Hepatocyte (in vitro differentiated cells): ENCODE measurements at places on chromosomes 12 and 14. TPM values are rescaled to one million over a fixed set of nuclear protein-coding genes. Genes with fewer than 3 reads are reported as not detected.

- H3K4me3 ChIP-seq = no peak overlapping the region
- DNase-seq = no peak
- peaks cover 32% of the 10 kb centered on the region for H3K36me3 ChIP-seq
- H3K4me1 ChIP-seq = peaks cover 38% of the 10 kb centered on the region
- peak overlapping the region; percentile 7 for H3K27ac ChIP-seq
Observed at GRCh38 chr12:46362895-46363581, 9.5 kb downstream of the SLC38A2 start.

Gene TAMALIN
- 4.0 and 8.0 TPM in 2 replicates for total RNA-seq

Gene SYCP3
- total RNA-seq = 0.07 TPM in 1 of 2 replicates, not detected in the other

Gene CLEC4C
- not detected in 2 replicates for total RNA-seq

Gene CCDC197
- not detected in 2 replicates for total RNA-seq

DNA sequence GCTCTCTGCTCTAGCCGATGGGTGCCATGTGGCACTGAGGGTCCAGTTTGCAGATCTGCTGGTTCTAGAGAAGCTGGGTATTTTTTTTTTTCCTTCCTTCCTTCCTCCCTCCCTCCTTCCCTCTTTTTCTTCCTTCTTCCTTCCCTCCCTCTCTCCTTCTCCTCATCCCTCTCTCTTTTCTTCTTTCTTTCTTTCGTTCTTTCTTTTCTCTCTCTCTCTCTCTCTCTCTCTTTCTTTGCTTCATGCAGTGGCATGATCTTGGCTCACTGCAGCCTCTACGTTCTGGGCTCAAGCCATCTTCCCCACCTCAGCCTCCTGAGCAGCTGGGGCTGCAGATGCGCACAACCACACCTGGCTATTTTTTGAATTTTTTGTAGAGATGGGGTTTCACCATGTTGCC is 2.7 kb upstream of the BCL7A start:
- DNase-seq = no peak
- no peaks in the 10 kb centered on the region for H3K36me3 ChIP-seq
- H3K27me3 ChIP-seq = no peaks in the 10 kb centered on the region
- H3K27ac ChIP-seq = no peak overlapping the region
- no peak overlapping the region for H3K4me3 ChIP-seq

- DNase-seq = no peak
- no peak overlapping the region for H3K27ac ChIP-seq
- no peaks in the 10 kb centered on the region for H3K27me3 ChIP-seq
- no peaks in the 10 kb centered on the region for H3K4me1 ChIP-seq
Observed at GRCh38 chr12:93723568-93723930, 46.4 kb downstream of the CRADD start.

GRCh38 chr14:55303691-55304145 is 32.5 kb downstream of the FBXO34 start:
- no peak overlapping the region for H3K4me3 ChIP-seq
- no peak for DNase-seq
- H3K4me1 ChIP-seq = peaks cover 16% of the 10 kb centered on the region
- H3K27ac ChIP-seq = peak overlapping the region; percentile 1
- no peaks in the 10 kb centered on the region for H3K27me3 ChIP-seq

Gene TMEM52B
- total RNA-seq = 0.03 TPM in 1 of 2 replicates, not detected in the other

DNA sequence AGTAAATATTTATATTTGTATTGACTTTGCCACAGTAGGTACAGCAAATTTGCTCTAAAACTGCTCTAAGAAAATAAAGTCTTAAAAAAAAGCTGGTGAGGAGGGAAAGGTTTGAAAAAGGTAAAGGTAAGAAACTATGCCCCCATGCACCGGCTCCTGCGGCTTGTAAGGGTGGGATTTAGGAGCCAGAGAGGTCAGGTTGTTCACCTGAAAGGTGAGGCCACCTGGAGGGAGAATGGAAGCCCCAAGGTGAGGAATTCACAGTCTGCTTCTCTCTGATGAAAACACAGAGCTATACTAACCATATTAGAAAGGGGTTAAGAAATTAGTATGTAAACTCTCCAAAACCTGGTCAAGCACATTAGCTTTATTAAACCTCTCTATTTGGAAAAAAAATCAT is 31.8 kb downstream of the CPM start:
- H3K4me1 ChIP-seq = peaks cover 4% of the 10 kb centered on the region
- DNase-seq = no peak
- no peak overlapping the region for H3K27ac ChIP-seq
- no peaks in the 10 kb centered on the region for H3K36me3 ChIP-seq

Gene KLHL33
- total RNA-seq = not detected in 2 replicates

Gene HDAC7
- total RNA-seq = 17.9 and 19.0 TPM in 2 replicates

- no peak overlapping the region for H3K27ac ChIP-seq
- DNase-seq = no peak
- H3K4me1 ChIP-seq = peaks cover 7% of the 10 kb centered on the region
- no peak overlapping the region for H3K4me3 ChIP-seq
Observed at GRCh38 chr12:8088574-8088973, 6.5 kb downstream of the NECAP1 start.

DNA sequence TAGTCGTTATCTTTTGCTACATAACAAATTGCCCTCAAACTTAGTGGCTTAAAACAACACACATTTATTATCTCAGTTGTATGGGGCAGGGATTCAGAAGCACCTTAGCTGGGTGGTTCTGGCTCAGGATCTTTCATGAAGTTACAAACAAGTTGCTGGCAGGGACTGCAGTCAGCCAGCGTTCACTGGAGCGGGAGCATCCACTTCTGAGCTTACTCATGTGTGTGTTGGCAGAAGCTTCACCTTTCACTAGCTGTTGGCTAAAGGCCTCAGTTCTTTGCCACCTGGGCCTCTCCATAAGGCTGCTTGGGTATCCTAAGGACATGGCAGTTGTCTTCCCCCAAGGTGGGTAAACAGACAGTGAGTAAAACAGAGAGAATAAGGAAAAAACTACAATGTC is 365.7 kb downstream of the RPS29 start:
- no peak for DNase-seq
- no peaks in the 10 kb centered on the region for H3K27me3 ChIP-seq

DNA sequence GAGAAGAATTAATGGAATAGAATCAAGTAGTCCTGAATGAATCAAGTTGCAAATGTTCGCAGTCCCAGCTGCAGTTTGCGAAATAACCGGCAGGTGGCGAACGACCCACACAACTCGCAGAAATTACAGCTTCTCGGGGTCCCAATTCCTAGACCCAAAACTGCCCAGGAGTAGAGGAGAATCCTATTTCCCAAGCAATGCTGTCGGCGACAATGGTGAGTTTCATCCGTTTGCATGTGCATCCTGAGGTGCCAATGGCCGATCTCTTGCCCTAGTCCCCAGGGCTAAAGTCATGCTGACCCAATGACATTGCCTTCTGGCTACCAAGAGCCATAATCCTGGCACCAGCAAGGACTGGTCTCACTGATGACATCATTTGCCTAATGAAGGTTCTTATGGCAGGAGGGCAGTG is 8.5 kb upstream of the ASCL1 start:
- H3K27me3 ChIP-seq = peaks cover 47% of the 10 kb centered on the region
- no peak overlapping the region for H3K27ac ChIP-seq
- H3K36me3 ChIP-seq = no peaks in the 10 kb centered on the region
- peak; percentile 64 for DNase-seq
- peaks cover 3% of the 10 kb centered on the region for H3K4me1 ChIP-seq

Gene IQSEC3
- 0.36 and 0.70 TPM in 2 replicates for total RNA-seq

GRCh38 chr12:120211243-120211903 is 10.5 kb upstream of the RPLP0 start:
- DNase-seq = no peak
- H3K27ac ChIP-seq = no peak overlapping the region
- H3K4me3 ChIP-seq = no peak overlapping the region
- H3K36me3 ChIP-seq = no peaks in the 10 kb centered on the region
- H3K4me1 ChIP-seq = no peaks in the 10 kb centered on the region

Gene TOX4
- total RNA-seq = 51.9 and 55.5 TPM in 2 replicates

Gene ADCY4
- total RNA-seq = 0.63 and 1.4 TPM in 2 replicates

Gene CALM1
- 341 and 405 TPM in 2 replicates for total RNA-seq

GRCh38 chr12:114416028-114416427 is 10.1 kb upstream of the TBX5 start:
- no peak overlapping the region for H3K4me3 ChIP-seq
- DNase-seq = no peak
- H3K27ac ChIP-seq = no peak overlapping the region
- no peaks in the 10 kb centered on the region for H3K36me3 ChIP-seq
- H3K27me3 ChIP-seq = peaks cover 90% of the 10 kb centered on the region

GRCh38 chr12:24482882-24483604 is 465.9 kb downstream of the BCAT1 start:
- no peak for DNase-seq
- H3K27ac ChIP-seq = no peak overlapping the region
- no peaks in the 10 kb centered on the region for H3K4me1 ChIP-seq
- H3K36me3 ChIP-seq = no peaks in the 10 kb centered on the region

- no peaks in the 10 kb centered on the region for H3K36me3 ChIP-seq
- no peaks in the 10 kb centered on the region for H3K4me1 ChIP-seq
- DNase-seq = no peak
- H3K27ac ChIP-seq = no peak overlapping the region
- H3K4me3 ChIP-seq = no peak overlapping the region
Observed at GRCh38 chr14:21518725-21519124, 7.4 kb downstream of the SALL2 start.

Gene GALNT8
- 1.8 and 2.5 TPM in 2 replicates for total RNA-seq

- H3K4me3 ChIP-seq = no peak overlapping the region
- DNase-seq = no peak
- no peaks in the 10 kb centered on the region for H3K4me1 ChIP-seq
Observed at GRCh38 chr14:88707088-88707487, 85.7 kb downstream of the EML5 start.

- H3K36me3 ChIP-seq = no peaks in the 10 kb centered on the region
- no peaks in the 10 kb centered on the region for H3K4me1 ChIP-seq
- no peaks in the 10 kb centered on the region for H3K27me3 ChIP-seq
- no peak overlapping the region for H3K27ac ChIP-seq
- no peak overlapping the region for H3K4me3 ChIP-seq
Observed at GRCh38 chr14:76077340-76077739, 74.4 kb upstream of the GPATCH2L start.

- peaks cover 4% of the 10 kb centered on the region for H3K4me1 ChIP-seq
- no peaks in the 10 kb centered on the region for H3K27me3 ChIP-seq
- H3K27ac ChIP-seq = no peak overlapping the region
- DNase-seq = no peak
- no peak overlapping the region for H3K4me3 ChIP-seq
Observed at GRCh38 chr12:67666605-67667004, 18.1 kb downstream of the DYRK2 start.

GRCh38 chr12:91988086-91988923 is 157.3 kb downstream of the BTG1 start:
- H3K36me3 ChIP-seq = no peaks in the 10 kb centered on the region
- H3K4me3 ChIP-seq = no peak overlapping the region
- DNase-seq = no peak
- no peak overlapping the region for H3K27ac ChIP-seq

- no peak for DNase-seq
- H3K4me3 ChIP-seq = no peak overlapping the region
- H3K4me1 ChIP-seq = peaks cover 32% of the 10 kb centered on the region
- peak overlapping the region; percentile 93 for H3K27ac ChIP-seq
- no peaks in the 10 kb centered on the region for H3K27me3 ChIP-seq
Observed at GRCh38 chr12:47222520-47223030, 142.8 kb upstream of the AMIGO2 start.

Gene MUCL1
- total RNA-seq = not detected in 2 replicates

DNA sequence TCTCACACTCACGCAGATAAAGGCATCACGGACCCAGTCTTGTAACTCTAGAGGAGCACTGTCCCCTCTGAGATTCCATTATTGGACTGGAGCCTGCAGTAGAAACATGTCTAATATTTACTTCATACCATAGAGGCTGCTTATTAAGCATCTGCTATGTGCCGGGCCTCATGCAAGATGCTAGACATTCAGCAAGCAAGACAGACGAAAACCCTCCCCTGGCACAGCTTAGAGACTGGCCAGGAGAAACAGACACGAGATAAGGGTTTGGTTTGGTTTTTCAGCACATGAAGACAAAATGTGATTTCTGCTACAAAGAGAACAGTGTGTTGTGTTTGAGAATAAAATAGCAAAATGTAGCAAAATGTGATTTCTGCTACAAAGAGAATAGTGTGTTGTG is 719.2 kb downstream of the MED13L start:
- no peak overlapping the region for H3K4me3 ChIP-seq
- no peak for DNase-seq
- H3K36me3 ChIP-seq = no peaks in the 10 kb centered on the region
- no peaks in the 10 kb centered on the region for H3K4me1 ChIP-seq
- no peaks in the 10 kb centered on the region for H3K27me3 ChIP-seq

DNA sequence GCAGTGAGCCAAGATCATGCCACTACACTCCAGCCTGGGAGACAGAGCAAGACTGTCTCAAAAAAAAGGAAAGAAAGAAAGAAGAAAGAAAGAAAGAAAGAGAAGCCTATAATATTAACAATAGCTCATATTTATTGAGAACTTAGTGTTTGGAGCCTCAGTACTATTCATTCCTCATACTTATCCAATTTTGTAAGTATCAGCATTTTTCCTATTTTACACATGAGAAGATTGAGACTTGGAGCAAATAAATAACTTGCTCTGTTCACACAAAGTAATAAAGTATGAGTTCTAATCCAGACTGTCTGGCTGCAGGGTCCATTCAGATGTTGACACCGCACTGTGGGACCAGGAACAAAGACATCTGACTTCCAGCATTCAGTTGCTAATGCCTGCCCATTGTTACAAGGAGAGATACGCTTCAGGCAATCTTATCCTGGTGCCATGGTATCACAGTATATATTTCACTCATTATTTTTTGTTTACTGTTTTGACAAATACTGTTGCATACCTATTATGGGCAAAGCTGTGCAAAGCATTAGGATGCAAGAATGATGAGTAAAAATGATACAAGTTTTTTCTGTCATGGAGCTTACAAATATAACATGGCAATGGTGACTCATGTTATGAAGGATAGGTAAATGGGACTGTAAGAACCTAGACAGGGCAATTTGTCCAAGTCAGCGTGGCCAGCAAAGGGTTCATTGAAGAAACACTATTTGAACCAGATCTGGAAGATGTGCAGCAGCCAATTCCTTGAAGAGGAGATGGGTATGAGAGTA is 21.4 kb upstream of the TMTC2 start:
- H3K27ac ChIP-seq = no peak overlapping the region
- H3K36me3 ChIP-seq = no peaks in the 10 kb centered on the region
- no peaks in the 10 kb centered on the region for H3K27me3 ChIP-seq
- H3K4me3 ChIP-seq = no peak overlapping the region
- no peak for DNase-seq

Gene CPNE8
- 11.4 and 14.5 TPM in 2 replicates for total RNA-seq

- H3K36me3 ChIP-seq = no peaks in the 10 kb centered on the region
- H3K4me3 ChIP-seq = no peak overlapping the region
- H3K4me1 ChIP-seq = no peaks in the 10 kb centered on the region
- DNase-seq = no peak
- no peaks in the 10 kb centered on the region for H3K27me3 ChIP-seq
- no peak overlapping the region for H3K27ac ChIP-seq
Observed at GRCh38 chr12:60225216-60226000, 629.6 kb downstream of the SLC16A7 start.

DNA sequence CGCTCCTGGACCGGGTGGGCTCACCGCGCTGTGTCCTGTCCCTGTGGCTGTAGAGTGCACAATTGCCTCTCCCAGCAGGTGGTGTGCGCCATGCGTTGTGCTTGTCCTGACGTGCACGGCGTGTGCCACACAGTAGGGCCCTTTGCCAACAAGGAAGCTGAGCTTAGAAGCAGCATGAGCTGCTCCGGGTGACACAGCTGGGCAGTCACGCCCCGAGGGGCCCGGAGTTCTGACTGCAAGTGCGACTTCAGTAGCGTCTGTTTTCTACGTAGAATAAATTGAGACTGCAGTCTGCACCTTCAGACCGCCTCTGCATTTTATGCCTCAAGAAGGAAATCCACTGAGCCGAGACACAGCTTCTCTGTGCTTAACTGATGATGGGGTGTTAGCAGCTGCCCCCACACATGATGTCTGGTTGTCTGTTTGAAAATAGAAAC is 81.6 kb downstream of the ADGRD1 start:
- no peaks in the 10 kb centered on the region for H3K4me1 ChIP-seq
- H3K4me3 ChIP-seq = no peak overlapping the region
- H3K36me3 ChIP-seq = no peaks in the 10 kb centered on the region
- DNase-seq = no peak
- H3K27ac ChIP-seq = no peak overlapping the region
